ENCODE measurements at places on chromosomes 3 and 15.

GRCh38 chr3:114867359-114867758 is 279.7 kb downstream of the ZBTB20 start:
- no peak for DNase-seq

GRCh38 chr3:50519471-50520089 is 16.1 kb upstream of the CACNA2D2 start:
- no peak for DNase-seq

GRCh38 chr3:100400419-100400779 is 490 bp downstream of the TOMM70 start:
- no peak for DNase-seq

- no peak for DNase-seq
Measured at GRCh38 chr3:24177201-24177600, 232.1 kb downstream of the NR1D2 start.

Measured in GM12878 (cell line).